ENCODE measurements at places on chromosomes 1 and 21.

GRCh38 chr1:99728494-99729235 is 37.8 kb downstream of the FRRS1 start:
- peak; percentile 48 for DNase-seq

DNA sequence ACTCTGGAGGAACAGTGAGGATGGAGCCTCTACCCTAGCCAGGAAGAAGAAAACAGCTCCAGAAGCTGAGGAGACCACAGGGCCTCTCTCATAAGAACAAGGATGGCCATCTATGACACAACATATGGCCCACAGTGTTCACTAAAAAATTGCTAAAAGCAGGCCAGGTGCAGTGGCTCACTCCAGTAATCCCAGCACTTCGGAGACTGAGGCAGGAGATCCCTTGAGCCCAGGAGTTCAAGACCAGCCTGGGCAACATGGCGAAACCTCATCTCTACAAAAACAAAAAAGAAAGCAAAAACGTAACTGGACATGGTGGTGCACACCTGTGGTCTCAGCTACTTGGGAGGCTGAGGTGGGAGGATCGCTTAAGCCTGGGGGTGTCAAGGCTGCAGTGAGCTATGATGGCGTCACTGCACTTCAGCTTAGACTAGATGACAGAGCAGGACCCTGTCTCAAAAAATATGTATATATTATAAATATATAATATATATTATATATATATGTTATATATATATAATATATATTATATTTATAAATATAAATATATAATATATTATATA is 103.1 kb downstream of the TOMM20 start:
- DNase-seq, result no peak

GRCh38 chr1:91693557-91693956 is 192.4 kb downstream of the TGFBR3 start:
- DNase-seq, result no peak

DNA sequence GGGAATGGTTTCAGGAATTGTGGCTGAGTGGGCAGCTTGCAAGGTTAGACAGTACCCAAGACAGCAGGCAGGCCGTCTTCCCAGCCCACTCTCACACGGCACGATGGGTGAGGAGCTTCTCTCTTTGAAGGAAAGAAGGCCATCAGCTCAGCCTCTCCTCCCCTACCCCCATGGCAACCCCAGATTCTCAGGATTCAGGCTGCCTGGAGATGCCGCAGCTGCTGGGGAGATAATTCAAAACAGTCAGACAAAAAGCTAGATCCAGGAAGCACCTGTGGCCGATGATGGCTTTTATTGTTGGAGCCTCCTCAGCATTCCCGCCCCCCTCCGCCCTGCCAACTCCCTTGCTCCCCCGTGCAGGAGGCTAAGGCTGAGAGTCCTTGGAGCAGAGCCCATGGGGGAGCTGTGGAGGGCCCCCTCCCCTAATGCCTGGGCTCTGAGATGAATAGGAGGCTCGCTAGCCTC is 220.5 kb downstream of the TRABD2B start:
- peak; percentile 76 for DNase-seq

DNA sequence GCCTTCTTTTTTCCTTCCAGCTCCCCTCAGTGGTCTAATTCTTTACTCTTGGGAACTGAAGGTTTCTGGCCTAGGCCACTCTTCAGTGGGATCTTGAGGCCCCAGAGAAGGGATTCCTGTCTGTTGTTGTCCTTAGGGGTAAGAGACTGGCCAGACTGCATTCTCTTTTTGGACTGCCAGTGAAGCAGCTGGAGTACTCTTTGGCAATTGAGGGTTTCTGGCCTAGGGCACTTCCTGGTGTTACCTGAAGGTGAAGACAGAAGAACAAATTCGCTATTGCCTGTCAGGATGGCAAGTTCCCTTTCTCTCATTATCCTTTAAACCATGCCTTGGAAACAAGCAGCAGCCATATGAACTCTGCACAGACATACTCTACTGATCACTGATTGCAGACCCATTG is 286.6 kb upstream of the ZP4 start:
- no peak for DNase-seq

- DNase-seq, result no peak
Observed at GRCh38 chr1:33902486-33903209, 38.8 kb downstream of the HMGB4 start.

DNA sequence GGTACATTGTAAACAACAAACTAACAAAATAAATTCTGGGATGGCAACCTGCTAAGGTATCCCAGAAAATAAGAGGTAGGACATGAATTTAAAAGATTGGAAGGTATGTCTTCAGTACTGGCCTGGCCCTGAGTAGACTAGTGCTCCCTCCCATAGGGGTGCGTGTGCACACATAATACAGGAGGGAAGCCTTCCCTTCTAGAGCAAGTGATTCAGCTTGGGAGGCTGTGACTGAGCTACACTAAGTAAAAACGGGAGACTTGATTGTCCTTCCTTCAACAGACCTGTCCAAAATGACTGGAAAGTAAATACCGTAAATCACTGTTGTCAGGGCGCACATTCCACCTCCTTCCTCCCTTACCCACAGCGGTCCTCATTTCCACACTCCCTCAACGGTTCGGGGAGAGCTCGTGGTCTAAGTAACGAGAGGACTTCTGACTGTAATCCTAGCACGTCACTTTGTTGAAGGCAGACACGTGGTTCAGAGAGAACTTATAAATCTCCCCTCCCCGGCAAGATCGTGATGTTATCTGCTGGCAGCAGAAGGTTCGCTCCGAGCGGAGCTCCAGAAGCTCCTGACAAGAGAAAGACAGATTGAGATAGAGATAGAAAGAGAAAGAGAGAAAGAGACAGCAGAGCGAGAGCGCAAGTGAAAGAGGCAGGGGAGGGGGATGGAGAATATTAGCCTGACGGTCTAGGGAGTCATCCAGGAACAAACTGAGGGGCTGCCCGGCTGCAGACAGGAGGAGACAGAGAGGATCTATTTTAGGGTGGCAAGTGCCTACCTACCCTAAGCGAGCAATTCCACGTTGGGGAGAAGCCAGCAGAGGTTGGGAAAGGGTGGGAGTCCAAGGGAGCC is at the start of gene TGFB2:
TGFB2 (plus strand) TSS at position 523 of the 859 bp plus-strand sequence. CDS start 1,366 bp downstream, outside the sequence.
- peak; percentile 82 for DNase-seq

- DNase-seq, result no peak
Observed at GRCh38 chr1:168498956-168499687, 44.7 kb downstream of the XCL2 start.

- DNase-seq, result no peak
Observed at GRCh38 chr21:44975720-44976555, 36.1 kb downstream of the SLX9 start.

GRCh38 chr1:9413877-9414213 is 121.2 kb downstream of the SPSB1 start:
- DNase-seq, result no peak

DNA sequence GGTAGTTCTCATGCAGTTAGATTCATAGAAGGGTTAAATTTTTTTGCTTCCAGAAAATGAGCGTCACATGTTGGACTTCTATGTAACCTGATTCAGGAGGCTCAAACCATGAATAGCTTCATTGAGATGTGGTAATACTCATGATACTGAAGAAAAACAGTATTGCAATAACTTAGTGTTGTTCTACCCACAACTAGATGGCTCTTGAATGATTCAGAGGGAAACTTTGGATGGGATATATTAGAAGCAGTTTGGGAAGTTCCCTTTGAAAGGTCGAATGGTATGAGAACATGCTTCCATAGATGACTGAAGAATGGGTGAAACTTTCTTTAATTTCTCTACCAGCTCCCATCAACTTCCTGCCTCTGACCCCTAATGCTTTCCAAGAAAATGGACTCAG is 211.7 kb upstream of the PTGFR start:
- peak; percentile 4 for DNase-seq

DNA sequence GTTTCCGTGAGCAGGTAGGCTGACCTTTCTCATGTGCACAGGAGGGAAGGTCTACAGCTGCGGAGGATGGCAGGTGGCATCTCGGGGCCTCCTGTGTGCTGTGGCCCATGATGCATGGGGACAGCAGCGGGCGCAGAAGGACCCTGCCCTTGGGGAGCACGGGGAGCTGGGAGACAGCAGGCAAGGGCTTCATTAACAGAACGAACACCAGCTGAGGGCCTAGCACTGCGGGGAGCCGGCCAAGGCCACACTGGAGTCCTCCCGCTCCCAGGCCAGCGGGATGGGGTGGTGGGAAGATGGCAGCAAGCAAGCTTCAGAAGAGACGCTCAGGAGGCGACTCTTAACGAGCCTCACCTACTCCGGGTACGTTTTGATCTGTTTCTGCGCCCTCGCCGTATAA is 66.6 kb downstream of the SCCPDH start:
- no peak for DNase-seq

- peak; percentile 19 for DNase-seq
Observed at GRCh38 chr1:175376194-175376593, 183.6 kb upstream of the KIAA0040 start.

- no peak for DNase-seq
Observed at GRCh38 chr1:231597971-231598370, 28.6 kb upstream of the DISC1 start.

DNA sequence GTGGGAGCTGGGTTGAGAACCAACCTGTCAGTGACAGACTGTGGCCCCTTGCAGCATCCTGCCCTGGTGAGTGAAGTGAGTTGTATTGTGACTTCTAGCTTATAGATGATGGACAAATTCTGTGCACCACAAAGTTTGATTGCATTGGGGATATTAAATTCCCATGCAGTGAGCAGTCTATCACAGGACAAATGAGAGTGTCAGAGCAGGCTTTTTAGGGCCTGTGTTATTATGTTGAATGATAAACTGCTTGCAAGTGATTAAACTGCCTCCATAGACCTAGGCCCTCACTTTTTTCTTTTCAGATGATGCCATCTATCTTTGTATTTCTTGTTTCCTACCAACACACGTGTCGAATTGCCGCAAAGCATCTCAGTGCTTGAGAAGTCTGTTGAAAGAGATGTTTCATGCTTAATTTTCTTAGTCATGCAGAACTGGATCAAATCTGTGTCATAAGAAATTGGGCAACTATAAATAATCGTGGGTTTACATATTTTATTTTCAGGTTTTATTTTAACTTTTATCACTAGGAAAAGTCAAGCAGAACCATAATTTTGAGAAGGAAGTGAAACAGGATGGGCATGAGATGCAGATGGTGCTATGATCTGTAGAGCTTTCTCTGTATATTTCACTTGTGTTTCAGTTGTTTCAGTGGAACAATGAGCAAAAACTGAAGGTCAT is 199.2 kb downstream of the S1PR1 start:
- DNase-seq, result no peak

DNA sequence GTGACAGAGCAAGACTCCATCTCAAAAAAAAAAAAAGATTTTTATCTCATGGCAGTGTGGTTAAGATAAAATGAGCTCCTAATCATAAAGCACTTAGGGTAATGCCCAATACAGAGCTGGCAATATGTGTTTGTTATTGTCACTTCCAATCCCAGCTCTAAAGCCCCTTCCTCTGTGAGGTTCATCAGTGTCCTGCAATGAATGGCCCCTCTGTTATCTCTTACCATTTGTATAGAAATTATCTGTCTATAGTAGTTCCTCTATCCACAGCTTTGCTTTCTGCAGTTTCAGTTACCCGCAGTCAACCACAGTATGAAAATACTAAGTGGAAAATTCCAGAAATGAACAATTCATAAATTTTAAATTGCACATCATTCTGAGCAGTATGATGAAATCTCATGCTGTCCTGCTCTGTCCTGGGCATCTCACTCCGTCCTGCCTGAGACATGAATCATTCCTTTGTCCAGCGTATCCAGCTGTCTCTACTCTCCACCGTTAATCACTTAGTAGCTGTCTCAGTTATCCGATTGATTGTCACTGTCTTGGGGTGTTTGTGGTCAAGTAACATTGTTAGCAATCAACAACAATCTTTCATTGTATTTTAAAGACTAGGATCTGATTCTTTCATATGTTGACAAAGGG is 50.2 kb upstream of the DNAH14 start:
- peak; percentile 69 for DNase-seq

DNA sequence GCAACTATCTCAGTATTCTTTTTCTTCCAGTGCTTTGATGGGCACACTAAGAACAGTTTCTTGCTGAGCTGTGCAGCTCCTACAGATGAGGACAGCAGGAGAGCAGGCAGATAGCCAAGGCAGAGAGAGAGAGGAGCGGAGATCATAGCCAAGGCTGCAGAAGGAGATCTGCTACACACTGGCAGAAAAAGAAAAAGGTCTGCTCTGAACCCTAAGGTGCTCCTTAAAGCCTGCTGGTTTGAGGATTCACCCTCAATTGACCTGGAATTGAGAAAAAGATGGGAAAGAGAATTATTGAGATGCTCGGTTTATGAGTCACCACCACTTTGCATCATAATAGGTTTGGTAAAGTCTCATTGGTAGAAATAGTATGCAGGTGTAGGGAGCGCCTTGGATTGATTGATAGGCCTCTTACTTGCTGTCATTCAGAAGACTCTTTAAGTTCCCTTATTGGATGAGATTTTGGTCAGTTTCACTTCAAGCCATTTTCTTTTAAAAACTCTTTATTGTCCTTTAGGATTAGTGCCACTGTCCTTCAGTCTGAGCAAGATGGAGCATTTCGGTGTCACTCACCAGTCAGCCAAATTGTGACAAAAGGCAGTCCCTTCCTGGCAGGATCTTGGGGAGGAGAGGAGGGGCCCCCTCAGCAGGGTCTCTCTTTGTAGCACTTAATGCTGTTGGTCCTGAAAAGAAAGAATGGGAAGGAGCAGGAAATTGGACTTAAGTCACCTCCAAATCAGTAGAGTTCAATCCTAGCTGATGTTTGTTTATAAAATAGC is 685.0 kb downstream of the ADGRL2 start:
- DNase-seq, result no peak

DNA sequence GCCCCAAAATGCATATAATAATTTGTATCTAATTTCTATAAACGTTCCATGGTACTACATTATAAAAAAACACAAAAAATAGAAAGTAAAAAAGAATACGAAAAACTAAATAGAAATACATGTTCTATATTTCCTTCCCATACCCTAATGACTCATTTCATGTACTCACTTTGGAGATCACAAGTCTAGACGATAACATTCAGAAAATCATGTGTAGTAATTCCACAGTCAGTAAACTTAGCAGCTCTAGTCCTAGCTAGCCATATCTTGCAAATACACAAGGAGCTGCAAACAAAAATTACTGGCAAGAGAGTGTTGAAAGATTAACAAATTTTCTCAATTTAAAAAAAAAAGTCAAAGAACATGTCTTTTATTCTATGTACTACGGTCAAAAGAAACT is 1.4 kb downstream of the GOLPH3L start:
- DNase-seq, result no peak

DNA sequence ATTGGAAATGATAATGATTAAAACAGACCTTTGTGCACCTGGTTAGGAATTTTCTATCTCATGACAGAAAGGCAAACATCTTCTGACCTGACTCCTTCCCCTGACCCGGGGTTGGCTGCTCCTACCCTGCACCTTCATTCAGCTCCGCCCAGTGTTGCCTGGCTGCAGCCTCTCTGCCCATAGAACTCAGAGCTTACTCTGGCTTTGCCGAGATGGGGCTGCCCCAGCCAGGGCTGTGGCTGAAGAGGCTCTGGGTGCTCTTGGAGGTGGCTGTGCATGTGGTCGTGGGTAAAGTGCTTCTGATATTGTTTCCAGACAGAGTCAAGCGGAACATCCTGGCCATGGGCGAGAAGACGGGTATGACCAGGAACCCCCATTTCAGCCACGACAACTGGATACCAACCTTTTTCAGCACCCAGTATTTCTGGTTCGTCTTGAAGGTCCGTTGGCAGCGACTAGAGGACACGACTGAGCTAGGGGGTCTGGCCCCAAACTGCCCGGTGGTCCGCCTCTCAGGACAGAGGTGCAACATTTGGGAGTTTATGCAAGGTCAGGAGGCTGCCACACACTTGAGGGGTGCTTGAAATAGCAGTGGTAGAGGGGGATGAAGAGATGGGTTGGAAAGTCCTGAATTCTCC is at the start of gene DIO1:
DIO1 (plus strand) TSS at position 189 of the 638 bp plus-strand sequence; CDS start at position 213, 24 bp downstream.
- DNase-seq, result no peak
